ENCODE measurements at places on chromosomes 5 and 9. TPM values are rescaled to one million over a fixed set of nuclear protein-coding genes. Genes with fewer than 3 reads are reported as not detected.

GRCh38 chr5:75566710-75567309 lies 44.4 kb upstream of the ANKDD1B start:
- H3K27ac ChIP-seq = peak overlapping the region; percentile 47
- H3K4me1 ChIP-seq = peaks cover 24% of the 10 kb centered on the region
- H3K4me3 ChIP-seq = no peak overlapping the region
- H3K36me3 ChIP-seq = no peaks in the 10 kb centered on the region
- no peak for DNase-seq

OLFM1 gene
- 102 TPM for total RNA-seq

DNA sequence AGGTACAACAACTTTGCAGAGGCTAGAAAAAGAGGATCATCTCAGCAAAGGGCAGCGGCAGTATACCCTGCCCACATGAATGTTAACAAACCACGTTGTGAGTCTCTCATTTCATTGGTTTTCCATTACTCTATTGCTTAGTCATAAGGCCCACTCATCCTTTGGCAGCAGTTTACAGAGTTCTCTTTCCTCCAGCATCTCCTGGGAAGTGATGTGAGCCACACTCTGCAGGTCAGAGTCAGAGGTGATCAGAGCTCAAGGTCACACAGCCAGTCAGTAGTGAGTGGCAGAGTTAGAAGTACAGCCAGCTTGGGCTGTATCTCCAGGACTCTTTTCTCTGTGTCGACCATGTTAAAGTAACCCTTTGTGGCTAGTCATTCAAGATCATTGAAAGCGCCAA lies 599.6 kb upstream of the GRAMD2B start:
- no peak overlapping the region for H3K27ac ChIP-seq
- DNase-seq = no peak
- no peaks in the 10 kb centered on the region for H3K4me1 ChIP-seq
- H3K27me3 ChIP-seq = no peaks in the 10 kb centered on the region
- H3K36me3 ChIP-seq = no peaks in the 10 kb centered on the region

GRCh38 chr9:70656281-70656680 lies 241.8 kb upstream of the KLF9 start:
- H3K36me3 ChIP-seq = no peaks in the 10 kb centered on the region
- H3K27ac ChIP-seq = no peak overlapping the region
- no peaks in the 10 kb centered on the region for H3K27me3 ChIP-seq
- no peak overlapping the region for H3K4me3 ChIP-seq

DNA sequence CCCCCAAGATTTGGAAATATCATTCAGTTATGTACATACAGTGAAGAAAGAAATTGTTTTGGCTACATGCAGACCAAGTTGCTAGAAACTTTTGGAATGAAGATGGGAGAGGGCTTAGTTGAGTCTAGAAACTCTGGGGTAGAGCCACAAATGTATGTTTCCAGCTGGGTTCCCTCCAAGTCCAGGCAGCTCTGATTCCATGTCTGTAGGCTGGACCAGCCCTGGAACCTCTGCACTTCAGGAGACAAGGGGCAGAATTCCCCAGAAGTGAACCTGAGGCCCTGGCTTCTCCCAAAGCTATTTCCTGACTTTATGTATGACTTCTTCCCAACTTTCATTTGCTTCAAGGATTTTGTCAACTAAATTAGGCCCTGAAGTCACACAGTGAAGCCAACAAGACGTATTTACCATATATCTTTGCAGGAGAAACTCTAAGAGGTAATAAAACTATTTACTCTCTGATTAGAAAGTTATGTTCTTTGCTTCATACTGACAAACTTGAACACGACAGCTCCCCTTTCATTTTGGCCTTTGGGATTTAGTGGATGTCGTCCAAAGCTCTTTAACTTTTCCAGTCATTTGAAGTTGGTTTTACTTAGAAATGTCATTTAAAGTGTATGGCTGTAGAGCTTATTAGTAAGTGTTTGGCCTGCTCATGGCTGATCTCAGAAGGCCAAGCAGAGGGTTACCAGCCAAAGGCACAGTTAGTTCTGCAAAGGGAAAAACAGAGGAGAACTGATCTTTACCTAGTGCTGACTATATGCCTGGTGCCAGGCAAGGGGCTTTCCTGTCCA lies 152.0 kb upstream of the SLC28A3 start:
- H3K4me1 ChIP-seq = no peaks in the 10 kb centered on the region
- DNase-seq = no peak
- no peaks in the 10 kb centered on the region for H3K27me3 ChIP-seq
- no peak overlapping the region for H3K27ac ChIP-seq
- H3K36me3 ChIP-seq = no peaks in the 10 kb centered on the region
- H3K4me3 ChIP-seq = no peak overlapping the region

- no peaks in the 10 kb centered on the region for H3K27me3 ChIP-seq
- DNase-seq = no peak
- H3K4me3 ChIP-seq = no peak overlapping the region
- H3K27ac ChIP-seq = no peak overlapping the region
- no peaks in the 10 kb centered on the region for H3K4me1 ChIP-seq
Measured at GRCh38 chr5:117095346-117096332, 521.0 kb upstream of the SEMA6A start.

- no peak for DNase-seq
- H3K27ac ChIP-seq = no peak overlapping the region
- no peak overlapping the region for H3K4me3 ChIP-seq
- no peaks in the 10 kb centered on the region for H3K27me3 ChIP-seq
Measured at GRCh38 chr5:9340085-9340484, 205.8 kb downstream of the SEMA5A start.

SOHLH1 gene
- not detected for total RNA-seq

GRCh38 chr5:94908889-94909480 lies 290.5 kb downstream of the SLF1 start:
- no peak for DNase-seq
- H3K27ac ChIP-seq = no peak overlapping the region
- no peaks in the 10 kb centered on the region for H3K36me3 ChIP-seq
- no peaks in the 10 kb centered on the region for H3K27me3 ChIP-seq
- H3K4me3 ChIP-seq = no peak overlapping the region

MINAR2 gene
- not detected for total RNA-seq

- no peak overlapping the region for H3K4me3 ChIP-seq
- H3K4me1 ChIP-seq = no peaks in the 10 kb centered on the region
- no peaks in the 10 kb centered on the region for H3K27me3 ChIP-seq
- H3K36me3 ChIP-seq = no peaks in the 10 kb centered on the region
- H3K27ac ChIP-seq = no peak overlapping the region
Measured at GRCh38 chr5:65013166-65013565, 244.4 kb downstream of the CWC27 start.

IRX4 gene
- not detected for total RNA-seq

DNA sequence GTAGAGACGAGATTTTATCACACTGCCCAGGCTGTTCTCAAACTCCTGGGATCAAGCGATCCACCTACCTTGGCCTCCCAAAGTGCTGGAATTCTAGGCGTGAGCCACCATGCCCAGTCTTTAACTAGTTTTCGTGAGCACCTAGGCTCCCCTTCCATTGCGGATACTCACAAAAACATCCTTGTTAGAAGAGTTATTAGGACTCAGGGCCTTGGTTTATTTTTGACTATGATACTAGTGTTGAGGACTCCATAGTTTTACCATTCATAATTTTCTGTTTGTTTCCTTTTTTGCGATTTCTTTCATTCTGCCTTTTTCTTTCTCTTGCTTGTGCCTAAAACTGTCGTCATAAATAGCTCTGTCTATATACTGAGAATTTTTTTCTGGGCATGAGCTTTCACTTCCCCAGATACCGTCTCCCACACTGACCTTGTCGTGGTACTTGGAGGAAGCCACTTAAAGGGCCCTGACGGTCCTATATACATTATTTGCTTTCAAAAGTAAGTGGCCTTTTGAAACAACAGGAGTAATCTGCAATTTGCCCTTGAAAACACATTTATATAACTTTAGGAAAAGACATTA lies 5.2 kb downstream of the F2R start:
- no peak overlapping the region for H3K27ac ChIP-seq
- H3K36me3 ChIP-seq = no peaks in the 10 kb centered on the region
- H3K4me3 ChIP-seq = no peak overlapping the region
- DNase-seq = no peak

- no peak overlapping the region for H3K27ac ChIP-seq
- H3K4me3 ChIP-seq = no peak overlapping the region
- no peak for DNase-seq
- no peaks in the 10 kb centered on the region for H3K27me3 ChIP-seq
- no peaks in the 10 kb centered on the region for H3K36me3 ChIP-seq
- H3K4me1 ChIP-seq = no peaks in the 10 kb centered on the region
Measured at GRCh38 chr5:143892271-143892670, 80.3 kb downstream of the HMHB1 start.

RELL2 gene
- total RNA-seq = 1.4 TPM

CDH9 gene
- not detected for total RNA-seq

DNA sequence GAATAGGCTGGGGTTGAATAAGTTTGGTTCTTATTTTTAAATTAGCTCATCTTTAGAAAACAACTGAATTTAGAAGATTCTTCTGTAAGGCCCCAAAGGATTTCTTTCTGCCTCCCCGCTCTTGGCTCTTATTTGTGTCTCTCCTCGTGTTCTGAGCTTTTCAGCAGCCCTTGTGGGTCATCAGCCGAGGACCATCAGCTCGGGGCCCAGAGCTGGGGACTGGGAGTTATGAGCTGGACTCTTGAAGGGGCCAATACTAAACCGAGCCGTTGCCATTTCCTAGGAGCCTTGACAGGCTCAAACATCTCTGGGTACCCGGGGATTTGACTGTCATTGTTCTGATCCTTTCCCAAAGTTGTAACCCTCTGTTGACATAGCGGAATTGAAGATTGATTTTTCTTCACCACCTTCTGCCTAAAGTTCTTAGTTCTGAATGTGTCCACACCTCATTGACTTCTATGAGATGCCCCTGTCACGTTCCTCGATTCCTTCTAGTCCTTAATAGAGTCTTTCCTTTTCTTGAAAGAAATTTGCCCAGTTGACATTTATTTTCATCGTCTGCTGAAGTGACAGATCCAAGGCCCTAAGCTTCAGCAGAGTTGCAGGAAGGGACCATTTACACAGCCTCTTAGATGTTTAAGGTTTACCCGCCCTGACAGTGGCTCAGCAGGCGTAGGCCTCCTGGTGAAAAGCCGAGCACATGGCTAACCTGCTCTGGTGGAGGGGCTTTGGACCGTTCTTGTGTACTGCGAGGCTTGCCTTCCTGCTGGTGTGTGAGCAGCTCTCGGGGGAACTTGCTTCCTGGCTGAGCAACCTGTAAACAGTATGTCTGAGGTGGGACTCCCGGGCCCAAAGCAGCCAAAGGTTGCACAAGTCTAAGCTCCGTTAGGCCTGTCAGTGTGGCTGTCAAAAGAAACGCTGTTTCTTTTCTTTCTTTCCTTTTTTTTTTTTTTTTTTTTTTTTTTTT lies 24.0 kb downstream of the ABL1 start:
- H3K36me3 ChIP-seq = peaks cover 46% of the 10 kb centered on the region
- peak overlapping the region; percentile 26 for H3K4me3 ChIP-seq
- no peaks in the 10 kb centered on the region for H3K27me3 ChIP-seq
- H3K27ac ChIP-seq = peak overlapping the region; percentile 80

DNA sequence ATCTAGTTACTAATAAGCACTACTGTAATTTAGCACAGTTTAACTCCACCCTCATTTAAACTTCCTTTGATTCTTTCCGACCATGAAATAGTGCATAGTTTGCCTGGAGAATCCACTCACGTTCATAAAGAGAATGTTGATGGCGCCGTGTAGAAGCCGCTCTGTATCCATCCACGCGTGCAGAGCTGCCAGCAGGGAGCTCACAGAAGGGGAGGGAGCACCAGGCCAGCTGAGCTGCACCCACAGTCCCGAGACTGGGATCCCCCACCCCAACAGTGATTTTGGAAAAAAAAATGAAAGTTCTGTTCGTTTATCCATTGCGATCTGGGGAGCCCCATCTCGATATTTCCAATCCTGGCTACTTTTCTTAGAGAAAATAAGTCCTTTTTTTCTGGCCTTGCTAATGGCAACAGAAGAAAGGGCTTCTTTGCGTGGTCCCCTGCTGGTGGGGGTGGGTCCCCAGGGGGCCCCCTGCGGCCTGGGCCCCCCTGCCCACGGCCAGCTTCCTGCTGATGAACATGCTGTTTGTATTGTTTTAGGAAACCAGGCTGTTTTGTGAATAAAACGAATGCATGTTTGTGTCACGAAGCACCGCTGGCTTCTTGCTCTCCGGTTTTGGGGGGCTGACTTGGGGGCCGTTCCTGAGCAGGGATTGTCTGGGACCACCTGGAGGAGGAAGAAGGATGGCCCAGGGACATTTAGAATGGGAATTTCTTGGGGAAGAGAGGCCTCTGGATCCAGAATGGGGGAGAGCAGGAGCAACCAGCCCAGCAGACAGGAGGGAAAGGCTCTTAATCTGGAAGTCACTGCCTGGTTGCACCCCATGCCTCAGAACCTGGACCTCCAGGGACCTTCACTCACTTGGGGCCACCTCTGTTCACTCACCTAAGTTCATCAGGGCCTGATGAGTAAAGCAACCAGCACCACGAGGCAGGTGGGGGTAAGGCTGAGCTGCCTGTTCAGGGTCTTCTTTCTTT lies 35.4 kb downstream of the CXXC5 start:
- H3K36me3 ChIP-seq = peaks cover 37% of the 10 kb centered on the region
- peaks cover 34% of the 10 kb centered on the region for H3K4me1 ChIP-seq
- DNase-seq = no peak
- H3K27ac ChIP-seq = peak overlapping the region; percentile 53
- H3K4me3 ChIP-seq = no peak overlapping the region
- H3K27me3 ChIP-seq = no peaks in the 10 kb centered on the region

GRCh38 chr5:124061068-124061430 lies 549.1 kb downstream of the CSNK1G3 start:
- no peak overlapping the region for H3K4me3 ChIP-seq
- no peaks in the 10 kb centered on the region for H3K27me3 ChIP-seq
- peaks cover 9% of the 10 kb centered on the region for H3K4me1 ChIP-seq
- H3K27ac ChIP-seq = no peak overlapping the region

SH3RF2 gene
- total RNA-seq = 50.6 TPM

DNA sequence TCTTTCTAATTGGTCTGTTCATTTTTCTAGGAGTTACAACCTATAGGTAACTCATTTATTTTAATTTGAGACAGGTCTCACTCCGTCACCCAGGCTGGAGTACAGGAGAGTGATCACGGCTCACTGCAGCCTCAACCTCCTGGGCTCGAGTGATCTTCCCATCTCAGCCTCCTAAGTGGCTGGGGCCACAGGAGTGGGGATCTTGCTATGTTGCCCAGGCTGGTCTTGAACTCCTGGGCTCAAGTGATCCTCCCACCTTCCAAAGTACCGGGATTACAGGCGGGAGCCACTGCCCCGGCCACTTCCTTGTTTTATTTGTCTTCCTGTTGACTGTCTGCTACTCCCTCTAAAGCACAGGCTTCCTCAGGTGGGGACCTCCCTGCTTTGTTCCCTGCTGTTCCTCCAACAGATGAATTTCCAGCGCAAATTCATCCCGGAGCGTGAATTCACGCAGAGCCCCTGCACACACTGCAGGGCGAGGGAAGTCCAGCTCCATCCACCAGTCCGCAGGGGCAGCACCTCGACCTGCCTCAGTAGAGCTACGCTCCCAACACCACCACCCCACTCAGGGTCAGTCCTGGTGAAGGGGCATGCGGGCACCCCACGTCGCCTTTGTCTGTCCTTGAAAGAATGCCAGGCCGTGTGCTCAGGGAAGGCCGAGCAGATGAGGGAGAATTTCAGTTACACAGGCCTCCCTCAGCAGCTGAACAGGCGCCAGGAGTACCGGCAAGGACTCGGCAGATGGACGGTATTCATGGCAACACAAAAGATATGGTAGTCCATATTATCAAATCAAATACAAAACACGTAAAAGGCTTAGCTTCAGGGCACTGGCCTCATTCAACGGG lies 6.3 kb downstream of the QSOX2 start:
- H3K36me3 ChIP-seq = peaks cover 19% of the 10 kb centered on the region
- H3K27me3 ChIP-seq = no peaks in the 10 kb centered on the region
- no peak overlapping the region for H3K27ac ChIP-seq
- no peak overlapping the region for H3K4me3 ChIP-seq
- DNase-seq = no peak
- no peaks in the 10 kb centered on the region for H3K4me1 ChIP-seq
